ENCODE measurements at places on chromosomes 5 and 9.
A peak's percentile ranks its signal among the peaks of the same experiment; 100 is the strongest.

DNA sequence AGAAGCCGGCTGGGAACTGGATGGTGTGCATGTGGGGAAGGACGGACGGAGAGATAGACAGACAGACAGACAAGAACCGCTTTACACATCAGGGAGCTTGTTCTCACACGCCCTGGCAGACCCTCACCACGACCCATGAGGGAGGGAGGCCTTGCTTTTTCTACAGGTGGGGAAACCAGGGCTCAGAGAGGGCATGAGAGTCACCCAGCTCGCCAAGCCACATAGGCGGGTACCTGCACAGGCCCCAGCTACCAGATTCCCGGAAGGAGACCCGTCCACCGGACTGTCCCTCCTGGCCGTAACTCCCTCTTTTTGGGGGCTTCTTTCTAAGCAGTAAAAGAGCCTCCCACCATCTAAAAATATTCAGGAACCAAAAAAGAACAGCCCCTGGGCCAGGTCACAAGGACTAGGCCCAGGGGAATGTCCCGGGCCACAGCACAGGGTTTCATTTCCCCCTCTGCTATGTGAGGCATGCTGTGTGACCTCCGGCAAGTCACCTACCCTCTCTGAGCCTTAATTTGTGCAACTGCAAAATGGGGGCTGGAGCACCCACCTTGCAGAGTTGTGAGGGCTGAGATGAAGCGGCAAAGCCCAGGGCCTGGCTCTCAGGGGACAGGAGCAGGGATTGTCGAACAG lies 84.4 kb upstream of the SARDH start:
- no peak for DNase-seq

GRCh38 chr5:28862137-28862859 lies 1823.9 kb upstream of the CDH9 start:
- DNase-seq, result no peak

DNA sequence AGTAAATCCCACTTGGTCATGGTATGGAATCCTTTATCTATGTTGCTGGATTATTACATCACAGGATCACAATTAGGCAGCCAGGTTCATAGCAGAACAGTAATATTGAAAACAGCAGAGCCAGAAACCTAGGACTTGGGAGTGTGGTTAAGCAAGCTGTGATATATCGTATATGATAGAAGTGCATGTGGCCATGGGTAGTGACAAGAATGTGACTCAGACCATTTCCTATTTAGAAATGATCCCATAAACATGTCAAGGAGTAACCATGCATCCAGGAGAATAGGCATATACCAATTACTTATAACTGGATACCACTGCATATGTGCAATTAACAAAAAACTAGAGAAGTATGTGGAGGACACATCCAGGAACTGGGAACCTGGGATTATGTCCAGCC lies 31.2 kb downstream of the AMBP start:
- DNase-seq, result no peak

GRCh38 chr5:1783216-1783554 lies 16.5 kb downstream of the MRPL36 start:
- no peak for DNase-seq

DNA sequence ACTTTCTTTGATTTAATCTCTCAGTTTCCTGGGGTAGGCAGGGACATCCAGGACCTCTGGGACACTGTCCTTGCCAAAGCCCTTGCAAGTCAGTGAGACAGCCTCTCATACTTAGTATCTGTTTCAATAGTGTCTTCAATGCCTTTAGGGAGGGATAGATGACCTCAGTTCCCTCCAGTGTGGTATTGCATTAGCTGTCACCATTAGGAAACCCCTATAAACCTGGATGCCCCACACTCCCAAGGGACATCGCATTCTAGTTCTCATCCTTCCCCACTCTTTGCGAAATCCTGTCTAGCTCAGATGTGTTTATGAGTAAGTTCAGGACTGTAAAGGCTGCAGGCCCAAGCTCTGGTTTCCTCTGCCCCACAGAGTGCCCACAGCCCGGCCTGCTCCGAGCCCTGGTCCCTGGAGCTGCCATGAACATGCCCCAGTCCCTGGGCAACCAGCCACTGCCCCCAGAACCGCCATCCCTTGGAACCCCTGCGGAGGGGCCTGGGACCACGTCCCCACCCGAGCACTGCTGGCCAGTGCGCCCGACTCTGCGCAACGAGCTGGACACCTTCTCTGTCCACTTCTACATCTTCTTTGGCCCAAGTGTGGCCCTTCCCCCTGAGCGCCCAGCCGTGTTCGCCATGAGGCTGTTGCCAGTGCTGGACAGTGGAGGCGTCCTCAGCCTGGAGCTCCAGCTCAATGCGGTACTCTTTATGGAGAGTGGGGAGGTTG lies 13.2 kb downstream of the TMEM8B start:
- DNase-seq, result no peak

- DNase-seq, result no peak
These were observed 16.4 kb downstream of the NNT start for GRCh38 chr5:43619380-43619779.

GRCh38 chr5:141778206-141778605 lies 96.2 kb upstream of the ARAP3 start:
- no peak for DNase-seq

DNA sequence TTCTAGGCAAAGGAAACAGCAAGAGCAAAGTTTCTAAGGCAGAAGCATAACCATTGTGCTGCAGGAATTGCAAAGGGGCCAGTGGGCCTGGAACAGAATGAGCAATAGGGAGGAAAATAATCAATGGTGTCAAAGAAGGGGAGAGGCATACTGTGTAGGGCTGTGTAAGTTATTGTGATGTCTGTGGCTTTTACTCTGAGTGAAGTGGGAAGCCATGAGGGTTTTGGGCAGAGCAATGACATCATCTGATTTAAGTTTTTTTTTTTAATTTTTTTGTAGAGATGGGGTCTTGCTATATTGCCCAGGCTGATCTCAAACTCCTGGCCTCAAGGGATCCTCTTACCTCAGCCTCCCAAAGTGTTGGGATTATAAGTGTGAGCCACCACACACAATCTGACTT lies 64.6 kb upstream of the PPP2CA start:
- no peak for DNase-seq

DNA sequence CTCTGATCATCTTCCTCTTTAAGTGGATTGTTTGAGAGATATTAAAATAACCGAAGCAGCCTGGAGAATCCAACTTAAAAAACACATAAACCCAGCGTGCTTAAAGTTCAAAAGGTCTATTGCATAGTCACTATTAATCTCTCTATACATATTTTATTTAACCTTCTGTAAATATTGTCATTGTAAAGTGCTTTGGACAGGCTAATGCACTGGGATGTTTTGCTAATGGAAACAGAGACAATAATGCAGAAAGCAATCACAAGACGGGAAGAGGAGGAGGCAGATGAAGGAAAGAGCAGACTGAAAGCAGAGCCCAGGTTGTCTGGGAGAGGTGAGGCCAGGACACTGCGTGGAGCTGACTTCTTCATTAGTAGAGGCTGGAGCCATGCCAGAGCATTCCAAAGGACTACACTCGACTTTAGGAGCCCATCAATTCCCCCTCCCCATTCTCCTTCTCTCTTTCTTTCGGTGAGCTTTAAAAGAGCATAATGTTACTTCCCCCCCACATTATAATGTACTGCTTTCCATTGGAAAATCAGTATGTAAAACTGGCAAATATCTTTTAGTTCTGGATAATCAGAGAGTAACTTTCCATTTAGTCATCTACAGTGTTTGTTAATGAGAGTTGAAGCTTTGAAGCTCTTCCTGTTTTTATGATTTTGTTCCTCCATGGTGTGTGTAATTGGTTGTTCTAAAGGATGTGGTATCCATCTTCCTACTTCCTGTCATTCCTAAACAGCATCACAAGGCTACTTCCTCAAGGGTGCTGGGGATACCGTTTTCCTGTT lies 307.3 kb upstream of the MPDZ start:
- no peak for DNase-seq

- DNase-seq, result no peak
These were observed 64.6 kb downstream of the IL31RA start for GRCh38 chr5:55915783-55916182.

GRCh38 chr5:34626036-34626435 lies 30.1 kb upstream of the RAI14 start:
- no peak for DNase-seq

DNA sequence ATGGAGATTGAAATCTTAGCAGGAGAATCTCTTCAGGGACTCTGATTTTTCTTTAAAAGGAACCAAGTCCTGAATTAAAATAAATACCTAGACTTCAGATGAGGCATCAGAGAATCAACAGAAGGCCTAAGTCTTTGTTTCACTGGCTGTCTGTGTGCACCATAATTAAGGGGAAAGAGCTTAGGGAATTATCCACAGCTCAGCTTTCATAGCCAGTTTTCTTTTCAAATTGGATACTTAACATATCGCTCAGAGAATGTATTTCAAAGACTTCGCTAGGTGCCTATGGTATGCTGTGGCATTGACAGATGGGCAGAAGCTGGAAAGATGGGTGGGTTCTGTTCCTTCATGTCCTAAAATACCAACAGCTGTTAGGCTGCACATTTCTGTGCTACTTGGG lies 325.8 kb downstream of the TMEM38B start:
- DNase-seq, result no peak

DNA sequence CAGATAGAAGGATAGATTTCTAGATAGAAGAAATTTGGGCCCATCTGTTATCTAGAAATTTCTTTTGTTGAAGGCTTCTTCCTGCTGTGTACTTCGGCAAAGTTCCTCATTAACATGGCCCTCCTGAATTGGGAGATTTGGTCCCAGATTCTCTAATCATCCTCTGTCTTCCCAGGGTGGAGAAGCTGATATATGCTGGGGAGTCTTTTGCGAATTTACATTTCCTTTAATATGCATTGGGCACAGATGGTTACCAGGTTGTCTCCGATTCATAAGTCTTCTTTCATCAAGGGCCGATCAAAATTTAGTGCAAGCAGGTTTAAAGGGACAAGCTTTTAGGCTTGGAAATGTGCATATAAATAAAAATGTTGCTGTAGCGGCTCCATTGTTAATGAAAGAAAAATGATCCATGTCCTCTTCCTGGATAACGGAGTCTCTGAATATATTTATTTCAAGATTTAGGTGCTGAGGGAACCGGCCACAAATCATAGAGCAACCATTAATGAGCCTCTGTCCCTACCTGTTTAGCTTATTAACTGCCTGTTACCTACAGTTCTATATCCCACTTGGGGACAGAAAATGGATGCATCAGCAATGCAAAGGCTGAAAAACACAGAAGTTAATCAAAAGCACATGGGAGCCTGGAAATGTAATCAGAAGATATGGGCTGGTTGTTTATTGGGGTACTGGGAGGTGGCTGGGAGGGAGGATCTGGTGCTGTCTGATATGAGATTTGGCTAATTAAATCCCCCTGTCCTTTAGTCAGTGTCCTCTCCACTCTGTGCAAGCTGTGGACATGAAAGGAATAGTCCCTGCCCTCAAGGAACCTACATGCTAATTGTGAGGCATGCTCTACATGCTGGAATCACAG lies 234.7 kb downstream of the MAN2A1 start:
- no peak for DNase-seq

GRCh38 chr5:138636398-138636944 lies 61.3 kb upstream of the HSPA9 start:
- no peak for DNase-seq

GRCh38 chr9:133677126-133678010 lies 41.2 kb downstream of the DBH start:
- peak; percentile 49 for DNase-seq

DNA sequence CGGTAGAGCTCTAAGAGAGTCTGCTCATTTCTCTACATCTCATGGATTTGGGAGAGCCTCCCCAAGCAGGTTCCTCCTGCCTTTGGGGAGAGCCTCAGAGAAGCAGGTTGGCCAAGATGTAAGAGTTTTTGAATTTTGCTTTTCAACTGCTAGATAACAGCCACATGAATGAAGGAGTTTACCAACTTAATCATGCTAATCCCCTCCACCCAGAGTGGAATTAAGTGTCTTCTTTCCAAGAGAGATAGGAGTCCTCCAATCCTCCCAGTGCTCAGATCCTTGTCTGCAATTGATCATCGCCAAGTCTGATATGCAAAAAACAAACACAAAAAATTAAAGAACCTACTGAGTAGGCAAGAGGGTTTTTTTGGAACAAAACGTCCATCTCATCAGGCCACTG lies 99.4 kb upstream of the MAP3K1 start:
- no peak for DNase-seq

DNA sequence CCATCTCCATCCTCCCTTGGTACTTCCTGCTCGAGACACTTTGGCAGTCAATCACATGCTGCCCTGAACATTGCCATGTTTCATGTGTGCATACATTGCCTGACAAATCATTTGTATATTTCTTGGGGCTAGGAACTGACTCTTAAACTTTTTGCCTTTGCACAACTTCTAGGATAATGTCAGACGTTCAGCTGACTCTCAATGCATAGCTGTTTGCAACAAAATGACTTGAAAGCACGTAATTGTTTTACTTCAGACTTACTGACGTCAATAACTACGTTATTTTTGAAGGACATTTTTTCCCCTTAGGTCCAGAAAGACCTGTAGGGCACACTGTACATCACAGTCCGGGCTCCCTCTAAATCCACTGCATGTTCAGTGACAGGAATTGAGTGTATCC lies 37.4 kb upstream of the DAB2 start:
- DNase-seq, result no peak

DNA sequence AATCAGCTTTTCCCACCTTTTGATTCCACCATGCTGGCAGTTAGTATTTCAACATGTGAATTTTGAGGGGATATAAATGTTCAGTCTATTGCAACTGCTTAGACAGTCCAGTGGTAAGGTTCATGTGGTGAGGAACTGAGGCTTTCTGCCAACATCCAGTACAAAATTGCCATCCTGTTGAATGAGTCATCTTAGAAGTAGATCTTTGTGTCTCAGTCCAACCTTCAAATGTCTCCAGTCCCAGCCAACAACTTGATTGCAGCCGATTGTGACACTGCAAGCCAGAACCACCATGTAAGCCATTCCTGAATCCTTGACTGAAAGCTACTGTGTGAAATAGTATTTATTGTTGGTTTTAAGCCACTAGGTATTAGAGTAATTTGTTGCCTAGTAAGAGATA lies 331.5 kb upstream of the GRIN3A start:
- no peak for DNase-seq

All from T-helper 17 cell (primary cell).